ENCODE measurements at places on chromosomes 2 and 18. TPM values are rescaled to one million over a fixed set of nuclear protein-coding genes. Genes with fewer than 3 reads are reported as not detected.

DNA sequence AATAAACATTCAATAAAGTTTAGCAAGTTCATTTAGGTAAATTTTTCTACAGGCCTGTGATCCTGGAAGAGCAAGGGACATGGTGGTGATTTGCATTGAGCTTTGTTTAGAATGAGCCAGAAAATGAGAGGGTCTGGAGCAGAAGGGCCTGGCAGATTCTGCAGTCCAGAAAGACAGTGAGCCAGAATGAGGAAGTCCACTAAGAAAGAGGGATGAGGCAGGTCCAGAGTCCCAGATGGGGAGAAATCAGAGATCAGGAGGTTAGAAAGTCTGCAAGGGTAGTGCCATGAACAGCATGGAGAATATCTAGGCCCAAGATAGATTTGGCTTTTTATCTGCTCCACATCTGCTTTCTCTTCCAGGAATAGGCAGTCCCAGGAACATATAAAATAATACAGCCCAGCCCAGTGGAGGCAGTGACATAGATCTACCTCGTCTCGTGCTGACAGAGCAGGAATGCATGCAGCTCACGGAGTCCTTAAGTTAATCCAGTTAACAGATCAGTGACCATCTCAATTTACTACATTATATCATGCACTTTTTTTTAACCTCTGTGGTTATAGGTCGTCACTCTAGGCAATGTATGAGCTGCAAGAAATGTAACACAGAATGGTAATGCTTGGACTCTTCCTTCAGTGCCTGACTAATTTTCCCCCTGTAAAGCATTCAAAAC, 429.0 kb downstream of the SUCLG1 start:
- no peak overlapping the region for H3K4me3 ChIP-seq
- H3K27me3 ChIP-seq, result no peaks in the 10 kb centered on the region
- DNase-seq, result no peak

- no peaks in the 10 kb centered on the region for H3K4me1 ChIP-seq
- H3K27ac ChIP-seq, result no peak overlapping the region
- H3K27me3 ChIP-seq, result no peaks in the 10 kb centered on the region
- no peak overlapping the region for H3K4me3 ChIP-seq
Observed at GRCh38 chr2:115077626-115078025, 635.2 kb downstream of the DPP10 start.

- peak; percentile 92 for DNase-seq
- peaks cover 3% of the 10 kb centered on the region for H3K36me3 ChIP-seq
- H3K4me1 ChIP-seq, result peaks cover 8% of the 10 kb centered on the region
- no peak overlapping the region for H3K4me3 ChIP-seq
Observed at GRCh38 chr18:76398896-76399612, 96.0 kb downstream of the ZNF516 start.

DNA sequence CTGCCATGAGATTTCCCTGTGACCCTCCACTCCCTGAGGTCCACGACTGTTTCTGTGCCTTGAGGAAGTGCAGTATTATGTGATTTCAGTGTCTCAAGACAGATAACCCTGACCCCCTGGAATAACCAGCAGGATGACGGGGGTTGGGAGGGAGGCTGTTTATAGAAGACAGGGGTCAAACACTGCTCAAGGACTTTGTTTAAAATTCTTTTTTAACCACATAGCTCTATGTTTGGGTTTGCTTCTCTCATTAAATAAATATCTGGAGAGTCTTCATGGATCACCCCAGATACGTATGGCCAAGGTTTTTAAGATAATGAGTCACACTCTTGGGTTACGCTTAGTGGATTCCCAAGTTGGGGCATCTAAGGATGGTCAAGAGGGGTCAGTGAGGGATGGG, 523.8 kb upstream of the TNP1 start:
- no peaks in the 10 kb centered on the region for H3K4me1 ChIP-seq
- H3K27ac ChIP-seq, result peak overlapping the region; percentile 34
- no peak overlapping the region for H3K4me3 ChIP-seq

- no peaks in the 10 kb centered on the region for H3K27me3 ChIP-seq
- peak; percentile 57 for DNase-seq
- no peaks in the 10 kb centered on the region for H3K4me1 ChIP-seq
- H3K36me3 ChIP-seq, result peaks cover 55% of the 10 kb centered on the region
- no peak overlapping the region for H3K4me3 ChIP-seq
Observed at GRCh38 chr2:173264603-173265366, 89.9 kb upstream of the CDCA7 start.

The PROM2 gene
- 62.2 TPM for total RNA-seq
